ENCODE measurements at places on chromosomes 13 and 19. TPM values are rescaled to one million over a fixed set of nuclear protein-coding genes. Genes with fewer than 3 reads are reported as not detected.

CEACAM8 gene
- not detected for total RNA-seq

URAD gene
- total RNA-seq, result not detected

KBTBD7 gene
- 3.1 TPM for total RNA-seq

PCSK4 gene
- total RNA-seq, result 13.0 TPM

CGB5 gene
- not detected for total RNA-seq

RXFP2 gene
- total RNA-seq, result not detected

ZNF865 gene
- total RNA-seq, result 11.3 TPM

KLF1 gene
- not detected for total RNA-seq

CATSPERD gene
- total RNA-seq, result 0.26 TPM

S1PR4 gene
- 26.5 TPM for total RNA-seq

DNA sequence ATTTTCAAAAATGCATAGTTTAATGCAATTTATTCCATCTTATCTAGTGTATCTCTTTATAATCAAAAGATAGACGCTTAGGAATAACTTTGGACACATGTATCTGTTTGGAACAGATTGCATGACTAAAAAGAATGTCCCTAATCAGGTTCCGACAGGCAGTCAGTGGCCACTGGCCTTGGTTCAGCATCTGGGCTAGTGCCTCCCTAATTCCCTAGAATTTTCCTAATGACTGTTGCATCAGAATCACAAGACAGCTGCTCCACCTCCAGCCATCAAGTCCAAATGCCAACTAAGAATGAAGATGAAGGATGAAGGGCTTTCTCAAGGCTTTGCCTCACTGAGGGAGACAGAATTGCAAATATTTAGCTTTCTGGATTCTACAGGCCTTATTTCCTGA, 173.8 kb downstream of the EFNB2 start:
- no peak for DNase-seq

DNA sequence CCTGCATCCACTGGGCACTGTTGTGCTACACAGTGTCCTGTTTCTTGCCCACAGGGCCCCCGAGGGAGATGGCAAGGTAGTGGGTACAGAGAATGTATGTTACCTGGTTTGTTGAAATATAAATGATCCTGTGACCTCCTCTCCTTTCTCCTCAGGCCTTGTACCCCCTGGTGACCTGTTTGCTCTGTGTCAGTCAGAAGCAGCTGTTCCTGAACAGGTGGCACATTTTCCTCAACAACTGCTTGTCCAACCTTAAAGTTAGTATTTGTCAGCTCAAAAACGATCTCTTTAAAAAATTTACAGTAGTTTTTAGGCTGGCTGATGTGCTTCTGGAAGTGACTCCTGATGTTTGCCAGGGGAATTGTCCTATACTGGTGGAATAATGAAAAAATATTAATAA, 105.1 kb downstream of the FRY start:
- DNase-seq, result no peak

- peak; percentile 95 for DNase-seq
Observed at GRCh38 chr13:26784704-26785639, 24.4 kb upstream of the GPR12 start.

- DNase-seq, result peak; percentile 76
Observed at GRCh38 chr19:45250832-45251451, at the start of gene MARK4. MARK4 (plus strand) TSS chr19:45251271; CDS start chr19:45251589, 318 bp downstream.

GRCh38 chr19:41847351-41848105, 2.7 kb downstream of the DMRTC2 start:
- DNase-seq, result no peak

GRCh38 chr19:16367261-16367683, 42.6 kb downstream of the KLF2 start:
- DNase-seq, result peak; percentile 78

DNA sequence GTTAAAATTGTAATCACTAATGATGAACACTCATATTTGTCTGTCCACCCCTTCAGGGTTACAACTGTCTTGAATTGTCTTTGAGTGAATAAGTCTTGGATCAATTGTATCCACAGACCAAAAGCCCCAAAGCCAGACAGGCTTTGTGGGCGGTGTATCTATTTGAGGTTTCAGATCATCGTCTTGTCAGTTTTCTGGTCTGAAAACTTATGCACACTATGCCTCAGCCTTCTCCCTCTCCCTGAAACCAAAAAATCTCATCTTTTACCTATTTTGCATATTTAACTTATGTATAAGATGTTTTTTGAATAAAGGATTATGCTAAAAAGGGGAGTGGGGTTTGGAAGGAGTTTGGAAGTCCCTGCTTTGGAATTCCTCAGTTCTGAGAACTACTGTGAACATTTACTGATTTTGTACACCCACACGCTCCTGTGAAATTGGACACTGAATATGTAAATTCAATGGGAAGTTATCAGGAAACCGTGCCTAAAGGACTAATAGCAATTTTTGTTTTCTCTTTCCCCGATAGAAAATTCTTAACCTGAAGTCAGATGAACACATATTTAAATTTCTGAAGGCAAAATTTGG, 52.1 kb downstream of the DPY19L3 start:
- DNase-seq, result no peak

- peak; percentile 29 for DNase-seq
Observed at GRCh38 chr13:95494082-95494681, 58.3 kb upstream of the CLDN10 start.

GRCh38 chr19:12052091-12052496, 667 bp downstream of the ZNF878 start:
- DNase-seq, result no peak

- peak; percentile 80 for DNase-seq
Observed at GRCh38 chr19:42422092-42422900, 4.9 kb downstream of the LIPE start.

- DNase-seq, result no peak
Observed at GRCh38 chr13:52884429-52885010, 36.1 kb upstream of the PCDH8 start.

- DNase-seq, result no peak
Observed at GRCh38 chr19:38710928-38711725, 33.1 kb downstream of the CAPN12 start.

GRCh38 chr13:87536899-87537298, 134.3 kb upstream of the SLITRK5 start:
- peak; percentile 4 for DNase-seq

GRCh38 chr13:48400850-48401291, 12.0 kb downstream of the LPAR6 start:
- peak; percentile 14 for DNase-seq

DNA sequence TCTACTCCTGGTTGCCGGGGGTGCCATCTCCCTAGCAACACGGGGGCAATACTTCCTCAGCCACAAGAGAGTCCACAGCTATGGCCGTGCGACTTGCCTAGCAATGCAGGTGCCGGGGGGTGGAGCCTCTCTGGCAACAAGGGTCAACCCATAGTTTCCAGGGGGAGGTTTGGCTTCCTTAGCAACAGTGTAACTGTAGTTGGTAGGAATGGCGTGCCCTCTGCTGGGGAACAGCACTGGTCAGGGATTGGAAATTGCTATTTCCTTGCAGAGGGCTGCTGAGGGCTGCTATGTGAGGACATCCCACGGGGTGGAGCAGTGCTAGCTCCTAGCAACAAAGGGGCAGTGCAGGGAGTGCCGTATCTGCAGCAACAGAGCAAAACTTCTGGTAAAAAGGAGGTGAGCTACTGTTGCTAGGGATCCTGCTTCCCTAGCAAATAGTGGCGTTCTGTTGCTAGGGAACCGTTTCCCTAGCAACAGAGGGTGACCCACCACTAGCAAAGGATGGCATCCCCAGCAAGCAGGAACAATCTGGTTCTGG, 7.0 kb upstream of the TMC4 start:
- DNase-seq, result peak; percentile 75

- DNase-seq, result no peak
Observed at GRCh38 chr13:80706164-80706471, 365.2 kb upstream of the SPRY2 start.

GRCh38 chr13:85993567-85993966, 194.3 kb upstream of the SLITRK6 start:
- DNase-seq, result no peak

DNA sequence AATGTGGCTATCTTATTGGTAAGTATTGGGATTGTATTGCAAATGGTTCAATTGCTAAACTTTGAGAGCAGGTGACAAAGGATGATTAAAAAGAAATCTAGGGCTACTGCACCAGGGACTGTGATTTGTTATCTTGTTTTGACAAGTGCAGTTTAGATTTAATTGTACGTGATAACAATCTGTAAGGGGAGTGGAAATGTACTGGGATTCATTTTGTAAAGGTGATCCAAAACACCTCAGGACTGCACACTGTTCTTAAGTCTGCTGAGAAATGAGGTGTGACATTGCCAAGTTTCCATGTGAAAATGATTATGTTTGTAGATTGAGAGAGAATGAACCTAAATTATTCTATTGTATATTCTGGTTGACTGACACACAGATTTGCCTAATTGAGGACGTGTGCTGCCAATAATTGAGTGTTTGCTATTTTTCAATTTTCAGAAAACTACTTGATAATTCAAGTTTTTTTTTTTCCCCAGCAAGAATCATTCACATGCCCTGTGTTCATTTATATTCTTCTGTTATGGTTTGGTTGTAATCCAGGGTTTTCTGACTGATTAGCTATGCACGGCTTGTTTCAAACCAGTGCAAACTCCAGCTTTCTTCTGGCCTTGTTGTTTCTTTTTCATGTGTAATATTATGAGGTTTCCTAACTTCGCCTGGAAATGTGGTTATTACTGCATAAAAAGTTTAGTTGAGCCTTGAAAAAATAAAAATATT, 308.0 kb downstream of the OLFM4 start:
- DNase-seq, result no peak

DNA sequence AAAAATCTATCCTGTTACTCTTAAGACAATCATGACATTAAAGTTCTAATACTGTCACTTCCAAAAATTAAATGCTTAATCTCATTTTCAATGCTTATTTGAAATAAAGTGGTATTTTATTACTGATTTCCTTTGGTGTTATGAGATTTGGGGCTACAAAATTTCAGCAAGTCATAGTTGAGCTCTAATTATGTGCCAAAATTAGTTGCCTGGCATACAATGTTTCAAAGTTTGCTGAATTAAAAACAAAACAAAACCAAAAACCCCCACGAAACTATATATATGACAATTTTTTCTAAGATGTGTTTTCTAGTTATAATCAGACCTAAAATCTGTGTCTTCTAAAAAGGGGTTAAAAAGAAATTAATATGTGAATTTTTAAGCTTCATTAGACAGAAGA, 62.2 kb downstream of the KCNRG start:
- no peak for DNase-seq

GRCh38 chr13:111548301-111548700, 227.9 kb downstream of the TEX29 start:
- DNase-seq, result no peak

GRCh38 chr19:1262623-1263123, 6.5 kb upstream of the CIRBP start:
- DNase-seq, result peak; percentile 32

GRCh38 chr13:49410477-49410876, 33.4 kb downstream of the CAB39L start:
- DNase-seq, result no peak

DNA sequence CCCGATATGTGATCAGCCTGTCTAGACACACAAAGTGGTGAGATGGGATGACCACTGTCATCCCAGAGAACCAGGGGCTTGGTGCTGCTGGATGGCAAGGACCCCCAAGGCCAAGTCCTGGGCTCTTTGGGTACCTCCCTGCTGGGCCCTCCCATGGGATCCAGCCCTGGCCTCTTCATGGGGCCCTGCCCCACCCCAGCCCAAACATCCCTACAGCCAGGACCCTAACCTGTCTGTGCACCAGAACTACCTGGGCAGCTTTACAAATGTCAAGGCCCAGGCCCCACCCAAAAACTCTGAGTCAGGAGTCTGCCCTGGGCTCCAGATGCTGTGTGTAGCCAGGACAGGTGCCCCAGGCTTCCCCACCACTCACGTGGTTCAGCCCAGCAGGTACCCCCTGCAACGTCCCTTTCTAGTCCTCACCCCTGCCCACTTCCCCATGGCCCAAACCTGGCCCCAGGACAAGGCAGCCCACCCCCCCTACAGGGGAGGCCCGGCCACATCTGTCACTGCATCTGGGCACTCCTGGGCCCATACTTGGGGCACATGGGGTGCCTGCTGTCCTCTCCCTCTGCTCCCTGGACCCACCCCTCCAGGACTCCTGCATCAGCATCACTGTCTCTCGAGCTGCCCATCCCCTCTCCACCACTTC, 233.5 kb downstream of the TUBA3C start:
- DNase-seq, result no peak

GRCh38 chr13:42345367-42345766, 73.4 kb downstream of the AKAP11 start:
- no peak for DNase-seq

- no peak for DNase-seq
Observed at GRCh38 chr19:45790942-45791341, 1.7 kb downstream of the DMWD start.

DNA sequence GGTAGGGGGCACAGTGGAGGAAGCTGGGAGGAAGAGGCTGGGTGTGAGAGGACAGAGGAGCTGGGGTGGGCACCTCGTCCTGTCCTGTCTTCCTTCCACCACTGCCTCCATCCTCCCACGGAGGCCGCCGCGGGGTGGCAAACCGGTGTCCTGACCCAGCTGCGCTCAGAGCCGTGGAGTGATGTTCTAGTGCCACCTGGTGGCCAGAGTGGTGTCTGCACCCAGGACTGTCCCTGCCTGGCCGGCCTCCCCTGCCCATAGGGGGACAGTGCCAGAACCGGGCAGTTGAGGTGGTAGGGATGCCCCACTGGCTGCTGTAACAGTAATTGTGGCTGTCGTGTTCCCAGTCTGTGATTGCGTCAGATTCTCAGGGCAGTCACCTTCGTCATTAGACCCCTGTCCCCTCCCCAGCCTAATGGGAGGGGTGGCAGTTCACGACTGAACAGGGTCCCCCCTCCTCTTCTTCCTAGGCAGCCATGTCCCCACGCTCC, 11.1 kb upstream of the ARRDC2 start:
- DNase-seq, result peak; percentile 84

- no peak for DNase-seq
Observed at GRCh38 chr13:61275251-61275650, 140.4 kb downstream of the PCDH20 start.

DNA sequence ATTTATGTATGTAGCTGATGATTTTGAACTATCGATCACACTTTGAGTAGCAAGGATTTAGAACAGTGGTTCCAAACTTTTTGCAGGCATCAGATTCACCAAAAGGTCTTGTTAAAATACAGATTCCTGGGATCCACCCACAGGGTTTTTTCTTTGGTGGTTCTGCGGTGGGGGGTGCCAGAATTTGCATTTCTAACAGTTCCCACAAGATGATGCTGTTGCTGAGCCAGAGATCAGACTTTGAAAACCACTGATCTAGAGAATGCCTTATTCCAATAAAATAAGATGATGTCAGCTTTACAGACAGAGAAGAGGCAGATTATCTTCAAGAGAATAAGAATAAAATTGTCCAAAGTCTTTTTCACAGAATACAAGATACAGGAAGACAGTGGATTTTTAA, 80.9 kb upstream of the SHISA2 start:
- no peak for DNase-seq

DNA sequence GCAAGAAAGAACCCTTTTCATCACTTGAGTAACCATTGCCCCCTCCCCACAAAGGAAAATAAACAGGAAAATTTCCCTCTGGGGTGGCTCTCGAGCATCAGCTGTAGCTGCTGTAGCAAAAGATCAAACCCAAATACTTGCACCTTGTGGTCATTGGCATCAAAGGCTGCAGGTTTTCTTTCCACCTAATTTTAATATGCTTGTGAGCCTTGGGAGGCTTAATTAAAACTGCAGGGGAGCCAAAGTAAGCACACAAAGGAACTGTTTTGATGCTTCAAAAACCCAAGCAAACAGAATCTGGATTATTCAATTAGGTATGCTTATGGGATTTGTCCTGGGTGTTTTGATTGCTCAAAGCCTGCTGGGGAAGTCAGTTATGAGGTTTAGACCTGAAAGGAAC, 119.5 kb downstream of the SHISA2 start:
- no peak for DNase-seq

All from OCI-LY7 (cell line).